ENCODE measurements at places on chromosomes 7 and 10. TPM values are rescaled to one million over a fixed set of nuclear protein-coding genes. Genes with fewer than 3 reads are reported as not detected.

The UCMA gene
- total RNA-seq: not detected

The GRM8 gene
- not detected for total RNA-seq

The AMPH gene
- total RNA-seq: 2.8 TPM

The LRRTM3 gene
- total RNA-seq: not detected

The ELN gene
- total RNA-seq: 2.3 TPM

The PRKCQ gene
- 0.24 TPM for total RNA-seq

The CFAP69 gene
- 3.5 TPM for total RNA-seq

The P4HA1 gene
- total RNA-seq: 189 TPM

The PGAM2 gene
- not detected for total RNA-seq

The NYAP1 gene
- 10.5 TPM for total RNA-seq

The CTTNBP2 gene
- total RNA-seq: 7.6 TPM

The INSYN2A gene
- 0.91 TPM for total RNA-seq

The ABCB1 gene
- not detected for total RNA-seq

The CDCA7L gene
- 27.5 TPM for total RNA-seq

The EN2 gene
- total RNA-seq: not detected

The FGFR2 gene
- total RNA-seq: 0.52 TPM

The VIPR2 gene
- total RNA-seq: not detected

The NUTM2E gene
- total RNA-seq: 0.13 TPM

The SLC26A4 gene
- total RNA-seq: 0.40 TPM

The TMEM213 gene
- total RNA-seq: not detected

The TMEM184A gene
- total RNA-seq: 0.13 TPM

The CPVL gene
- 1.7 TPM for total RNA-seq

The NRAP gene
- not detected for total RNA-seq

The MNX1 gene
- total RNA-seq: not detected

The BTBD16 gene
- not detected for total RNA-seq

The LRRC17 gene
- 455 TPM for total RNA-seq

The FAM25C gene
- total RNA-seq: not detected

The ZWINT gene
- total RNA-seq: 17.0 TPM

Data from epithelial cell of alveolus of lung (primary cell).